ENCODE measurements at places on chromosomes 4 and X.
A peak's percentile ranks its signal among the peaks of the same experiment; 100 is the strongest.

DNA sequence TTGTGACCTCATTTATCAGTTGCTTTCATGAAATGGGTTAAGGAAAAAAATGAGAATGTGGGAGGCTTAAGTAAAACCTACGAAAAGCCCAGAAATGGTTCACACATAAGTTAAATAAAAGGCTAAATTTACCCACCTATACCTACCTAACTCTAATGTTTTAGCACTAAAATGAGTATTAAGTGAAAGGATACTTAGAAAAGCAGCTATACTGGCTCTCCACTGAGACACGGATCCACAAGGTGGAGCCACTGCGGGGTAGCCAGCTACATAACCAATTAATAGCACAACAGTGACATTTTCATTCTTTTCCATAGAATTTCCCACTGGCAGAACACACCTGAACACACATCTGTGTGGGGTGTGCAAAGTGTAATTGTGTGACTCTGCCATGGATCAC, 101.9 kb downstream of the MAML3 start:
- peak; percentile 36 for DNase-seq

GRCh38 chr4:26466578-26467270, 23.6 kb downstream of the CCKAR start:
- DNase-seq = no peak

- DNase-seq = no peak
These were observed 65.8 kb upstream of the ETNPPL start for GRCh38 chr4:108828620-108829019.

GRCh38 chr4:142110136-142110535, 473.8 kb downstream of the IL15 start:
- no peak for DNase-seq

GRCh38 chr4:62913065-62913464, 1496.2 kb downstream of the TECRL start:
- DNase-seq = no peak

GRCh38 chr4:138611721-138612120, 369.6 kb upstream of the SLC7A11 start:
- DNase-seq = no peak

DNA sequence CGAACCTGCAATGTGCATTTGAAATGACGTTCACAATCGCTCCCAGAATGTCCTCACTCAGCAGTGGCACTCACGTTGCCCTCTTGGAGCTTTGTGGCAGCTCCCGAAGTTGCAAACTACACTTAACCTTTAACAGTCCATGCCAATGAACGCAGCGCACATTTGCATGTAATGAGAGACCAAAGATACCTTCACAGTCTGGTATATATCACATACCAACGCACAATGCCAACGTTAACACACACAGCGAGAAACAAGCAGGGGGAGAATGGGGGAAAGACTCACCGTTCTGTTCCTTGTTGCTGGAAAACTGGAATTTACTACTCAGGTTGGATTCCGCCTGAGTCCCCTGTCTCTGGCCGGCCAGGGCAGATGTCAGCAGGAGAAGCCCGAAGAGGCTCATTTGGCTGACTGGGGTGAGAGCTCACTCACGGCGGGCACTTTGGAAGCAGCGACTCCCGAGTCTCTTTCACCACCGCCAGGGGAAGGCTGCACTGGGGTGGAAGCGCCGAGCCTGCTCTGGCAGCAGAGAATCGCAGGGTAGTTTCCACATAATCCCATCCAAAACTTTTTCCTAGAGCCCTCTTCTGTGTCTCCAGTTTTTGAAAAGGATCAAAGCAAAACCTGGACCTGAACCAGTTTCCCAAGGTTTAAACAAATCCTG, 966 bp downstream of the PDGFC start:
- DNase-seq = no peak

DNA sequence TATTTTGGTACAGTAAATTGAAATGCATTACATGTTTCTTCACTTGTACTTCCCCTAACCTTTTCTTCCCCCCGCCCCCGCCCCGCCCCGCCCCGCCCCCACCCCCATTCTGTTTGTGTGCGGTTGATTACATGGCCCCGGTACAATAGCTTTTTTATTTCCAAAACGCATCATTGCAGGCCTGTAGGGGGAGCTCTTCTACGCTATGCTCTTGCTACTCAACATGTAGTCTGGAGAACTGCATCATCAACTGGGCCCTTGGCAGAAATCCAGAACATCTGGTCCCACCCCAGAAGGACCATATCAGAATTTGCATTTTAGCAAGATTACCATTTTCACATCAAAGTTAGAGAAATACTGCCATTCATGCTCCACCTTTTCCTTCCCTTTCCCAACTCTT, 333.3 kb upstream of the DDX53 start:
- no peak for DNase-seq

DNA sequence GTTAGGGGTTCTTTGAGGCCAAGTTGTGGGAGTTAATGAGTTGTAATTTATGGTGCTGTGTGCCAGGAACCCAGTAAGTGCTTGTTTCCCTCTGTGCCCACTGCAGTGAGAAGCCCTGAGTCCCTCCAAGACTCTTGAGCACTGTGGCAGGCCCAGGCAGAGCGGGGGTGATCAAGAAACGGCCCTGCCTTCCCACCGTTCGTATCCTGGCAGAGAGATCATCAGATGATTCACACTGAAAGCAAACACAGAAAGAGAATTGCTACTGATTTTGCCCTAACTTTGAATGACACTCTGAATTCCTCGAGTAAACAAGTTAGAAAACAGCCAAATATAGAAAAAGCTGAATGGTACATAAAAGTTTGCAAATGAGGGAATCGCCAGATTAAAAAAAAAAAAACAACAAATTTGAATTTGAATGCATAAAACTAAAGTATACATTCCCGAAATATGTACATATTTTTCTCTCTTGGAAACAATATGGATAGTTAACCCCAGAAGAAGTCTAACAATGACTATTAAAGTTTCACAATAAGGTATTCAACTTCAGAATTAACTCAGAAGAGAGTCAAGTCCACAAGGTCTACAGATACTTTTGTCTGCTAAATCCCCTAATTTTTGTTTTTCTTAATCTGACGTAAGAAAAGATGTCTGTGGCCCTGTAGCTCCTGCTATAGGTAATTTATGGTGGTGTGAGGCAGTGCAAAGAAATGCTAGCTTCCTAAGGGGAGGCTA, 71.8 kb downstream of the AFAP1 start:
- DNase-seq = no peak

DNA sequence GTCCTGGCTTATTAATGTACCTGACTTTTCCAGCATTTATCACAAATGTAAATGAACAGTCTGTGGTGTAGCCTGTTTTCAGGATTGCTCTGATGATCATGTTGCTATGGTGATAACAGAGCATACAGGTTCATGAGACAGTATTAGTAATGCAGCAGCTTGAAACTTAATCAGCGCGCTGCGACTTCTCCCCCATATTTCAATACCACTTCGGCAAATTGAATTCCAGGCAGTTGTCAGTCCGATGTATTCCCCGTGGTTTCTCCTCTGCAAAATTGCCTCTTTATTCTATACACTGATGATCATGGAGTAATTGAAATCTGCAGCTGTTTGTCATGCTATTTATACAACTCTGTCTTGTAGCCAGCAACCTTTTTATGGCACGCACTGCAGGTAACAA, 239.3 kb downstream of the C4orf33 start:
- no peak for DNase-seq

- DNase-seq = no peak
These were observed 94.3 kb downstream of the EFNB1 start for GRCh38 chrX:68923147-68923546.

- no peak for DNase-seq
These were observed 192.5 kb upstream of the TTC29 start for GRCh38 chr4:147138171-147138570.

DNA sequence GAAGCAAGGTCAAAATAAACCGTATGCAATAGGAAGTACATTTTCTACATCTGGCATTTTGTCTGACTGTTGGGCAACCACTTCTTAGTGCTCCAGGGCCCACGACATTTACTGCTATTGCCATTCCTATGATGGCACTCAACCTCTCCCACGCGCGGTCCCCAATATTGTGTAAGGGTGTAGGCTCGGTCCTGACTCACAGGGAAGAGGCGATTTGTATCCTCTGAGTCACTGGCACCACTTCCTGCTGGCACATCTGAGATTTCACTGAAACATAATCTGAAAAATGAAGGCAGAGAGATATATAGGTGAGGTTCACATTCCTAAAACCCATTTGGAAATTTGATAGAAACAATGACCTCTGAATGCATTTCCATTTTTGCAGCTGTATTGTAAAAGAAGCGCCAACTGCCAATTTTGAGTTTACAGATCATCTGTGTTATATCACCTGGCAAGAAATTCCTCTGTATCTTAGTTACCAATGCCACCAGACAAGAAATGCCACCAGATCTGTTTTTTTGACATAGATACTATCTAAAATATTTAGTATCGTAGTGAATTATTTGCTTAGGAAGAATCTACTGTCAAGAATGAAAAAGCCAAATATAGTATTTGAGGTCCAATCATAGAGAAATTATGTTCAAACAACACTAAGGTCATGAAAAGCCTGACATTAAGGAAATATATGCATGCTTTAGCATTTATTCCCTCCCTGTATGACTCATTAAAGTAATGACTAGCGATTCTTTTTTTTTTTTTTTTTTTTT, 9.8 kb downstream of the EREG start:
- no peak for DNase-seq

DNA sequence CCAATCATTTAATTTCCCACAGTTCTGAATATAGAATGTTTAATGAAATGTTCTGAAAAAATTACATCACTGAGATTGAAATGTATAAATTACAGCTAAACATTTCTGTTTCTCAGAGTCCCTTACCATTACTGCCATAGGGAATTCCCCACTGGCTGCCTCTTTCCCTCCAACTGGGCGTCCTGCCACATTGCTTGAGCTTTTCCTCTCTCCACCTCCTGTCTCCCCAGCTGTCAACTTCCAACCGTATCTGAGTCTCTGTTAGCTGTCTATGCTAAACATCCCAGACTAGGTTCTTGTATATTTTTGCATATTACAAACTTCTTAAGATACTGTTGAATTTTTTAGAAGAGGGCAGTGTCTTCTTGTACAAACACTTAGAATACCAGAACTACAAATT, 407.3 kb upstream of the SLIT2 start:
- no peak for DNase-seq

- DNase-seq = no peak
These were observed at the start of gene FGFR3 for GRCh38 chr4:1792832-1793495. Gene FGFR3, plus strand, starts transcription at chr4:1793293. Its CDS starts 642 bp downstream, at chr4:1793935.

GRCh38 chr4:70842761-70843435, 3.2 kb upstream of the GRSF1 start:
- DNase-seq = no peak

- DNase-seq = no peak
These were observed 146.8 kb upstream of the IL1RAPL2 start for GRCh38 chrX:104419211-104419610.

DNA sequence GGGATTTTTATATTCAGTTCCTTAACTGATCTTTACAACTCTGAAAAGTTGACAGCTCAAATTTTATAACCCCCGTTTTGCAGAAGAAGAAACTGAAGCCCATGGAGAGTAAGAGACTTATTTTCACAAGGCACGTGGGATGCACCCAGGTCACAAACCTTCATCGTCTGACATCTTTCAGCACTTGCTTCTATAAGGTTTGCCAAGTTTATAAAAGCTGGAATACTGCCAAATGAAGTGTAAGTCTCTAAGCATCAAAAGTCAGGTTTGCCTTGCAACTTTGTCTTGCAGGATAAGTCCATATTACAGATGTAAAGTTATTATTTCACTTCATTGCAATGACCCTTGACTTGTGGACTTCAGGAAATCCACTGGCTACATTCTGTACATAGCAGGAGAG, 6.3 kb upstream of the KCNIP4 start:
- DNase-seq = no peak

DNA sequence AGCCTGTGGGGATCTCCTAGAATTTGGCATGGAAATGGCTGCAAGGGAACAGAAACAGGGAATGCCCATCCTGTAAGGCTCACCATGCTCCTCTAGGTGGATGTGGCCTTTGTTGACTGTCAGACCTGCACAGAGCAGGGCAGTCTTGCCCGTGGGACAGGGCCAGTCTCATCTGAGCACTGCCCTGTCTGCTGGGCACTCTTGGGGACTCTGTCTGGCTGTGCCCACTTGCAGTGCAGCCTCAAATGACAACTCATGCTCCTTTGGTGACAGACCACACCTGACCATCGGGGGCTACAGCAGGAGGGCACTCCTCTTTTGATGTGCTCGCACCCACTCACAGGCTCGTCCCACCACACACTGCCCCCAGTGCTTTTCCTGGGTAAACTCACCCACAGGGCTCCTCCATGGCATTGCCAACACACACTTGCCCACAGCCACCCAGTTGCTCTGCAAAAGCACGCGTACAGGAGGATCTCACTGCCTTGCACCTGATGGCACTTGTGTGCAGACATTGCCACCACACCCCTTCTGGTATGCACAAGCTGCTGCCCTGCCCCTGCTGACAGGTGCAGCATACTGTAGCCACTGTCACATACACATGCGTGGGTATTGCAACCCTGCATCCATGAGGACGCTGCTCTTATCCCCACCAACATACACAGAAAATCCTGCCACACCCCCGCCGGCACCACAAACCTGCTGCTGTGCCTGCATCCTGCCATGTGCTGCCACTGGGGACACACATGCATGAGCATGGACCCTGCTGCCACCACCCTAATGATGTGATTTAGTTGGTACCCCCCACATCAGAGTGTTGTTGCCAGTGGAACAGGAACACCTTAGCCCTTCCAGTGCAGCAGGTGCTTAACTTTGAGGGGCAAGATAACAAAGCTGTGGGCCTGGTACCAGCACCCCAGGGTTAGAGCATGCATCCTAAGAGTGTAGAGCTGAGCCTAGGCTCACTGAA, 100.1 kb upstream of the ARHGEF9 start:
- no peak for DNase-seq

GRCh38 chr4:55866973-55867574, 13.6 kb downstream of the EXOC1 start:
- DNase-seq = peak; percentile 65

GRCh38 chrX:153556767-153557166, 39.3 kb downstream of the ATP2B3 start:
- DNase-seq = no peak

DNA sequence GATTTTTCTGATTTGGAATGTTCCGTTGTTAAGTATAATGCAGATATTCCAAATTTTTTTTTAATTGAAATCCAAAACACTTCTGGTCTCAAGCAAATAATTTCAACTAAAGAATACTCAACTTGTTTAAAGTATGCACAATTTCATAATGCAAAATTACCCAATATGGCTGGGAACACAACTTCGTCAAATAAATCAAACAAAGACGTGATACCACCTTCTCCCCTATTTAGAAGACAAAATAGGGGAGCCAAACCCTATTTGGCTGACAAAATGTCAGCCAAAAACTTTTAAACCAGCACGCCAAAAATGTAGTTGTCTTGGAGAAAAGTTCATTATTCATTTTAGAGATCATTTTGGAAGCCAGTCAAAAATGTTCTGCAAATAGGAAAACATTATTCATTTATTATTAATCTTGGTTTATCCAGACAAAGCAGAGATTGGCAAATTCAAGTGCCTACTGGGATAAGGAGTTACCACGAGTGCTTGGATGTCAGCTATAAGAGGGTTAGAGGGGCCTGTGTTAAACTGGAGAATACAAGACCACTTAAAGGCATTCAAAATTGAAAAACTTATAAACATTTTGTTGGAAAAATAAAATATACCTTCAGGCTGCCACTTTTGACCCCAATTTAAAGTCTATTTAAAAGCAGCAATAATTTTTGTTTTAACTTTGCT, 3.3 kb upstream of the TKTL2 start:
- no peak for DNase-seq
